Fibroblast of skin of scalp (primary cell): ENCODE measurements at places on chromosomes 1 and 21.
A peak's percentile ranks its signal among the peaks of the same experiment; 100 is the strongest.

GRCh38 chr1:228669242-228669585 lies 66.1 kb upstream of the RHOU start:
- DNase-seq = peak; percentile 59

- DNase-seq = no peak
These were observed 94.8 kb downstream of the DAB1 start for GRCh38 chr1:57329001-57329527.

DNA sequence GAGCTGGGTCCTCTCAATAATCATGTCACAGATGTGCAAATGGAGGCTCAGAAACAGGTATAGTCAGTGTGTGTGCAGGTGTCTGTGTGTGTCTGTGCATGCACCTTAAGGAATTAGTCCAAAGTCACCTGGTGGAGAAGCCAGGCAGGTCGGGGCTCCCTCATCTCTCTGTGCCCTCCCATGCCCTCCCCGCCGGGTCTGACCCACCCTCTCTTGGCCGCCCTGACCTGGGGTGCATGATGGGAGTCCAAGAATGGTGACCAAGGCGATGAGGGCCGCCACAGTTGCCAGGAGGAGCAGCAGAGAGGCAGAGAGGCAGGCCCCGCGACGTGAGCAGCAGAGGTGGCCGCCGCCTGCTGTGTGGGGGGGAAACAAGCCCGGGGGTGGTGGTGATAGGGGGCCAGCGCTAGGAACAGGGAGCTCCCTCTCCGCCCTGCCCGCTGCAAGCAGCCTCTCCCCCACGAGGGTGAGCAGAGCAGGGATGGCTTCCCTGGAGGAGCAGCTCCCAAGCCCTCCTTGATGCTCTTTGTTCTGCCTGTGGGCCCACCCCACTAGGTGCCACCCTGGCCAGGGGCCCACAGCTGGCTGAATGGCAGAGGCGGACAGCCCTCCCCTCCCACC lies 3.9 kb downstream of the LDLRAD1 start:
- DNase-seq = no peak

- no peak for DNase-seq
These were observed 2.9 kb downstream of the C1orf210 start for GRCh38 chr1:43282220-43283195.

DNA sequence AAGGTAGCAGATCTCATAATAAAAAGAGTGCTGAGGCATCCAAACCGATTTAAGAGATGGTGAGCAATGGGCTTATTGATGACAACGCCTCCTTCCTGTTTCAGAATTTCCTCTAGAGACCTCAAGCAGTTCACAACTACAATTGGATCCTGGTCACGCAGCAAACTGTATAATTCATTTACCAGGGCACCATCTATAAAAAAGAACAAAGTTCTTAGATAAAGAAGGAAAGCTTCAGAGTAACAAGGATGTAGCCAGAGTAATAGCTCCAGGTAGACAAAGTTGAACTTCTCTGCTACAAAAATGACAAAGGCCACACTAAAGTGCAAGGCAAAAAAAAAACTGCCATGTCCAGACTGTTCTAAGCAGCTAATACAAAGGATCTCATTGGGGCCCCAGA lies 3.4 kb downstream of the AP4B1 start:
- DNase-seq = no peak

DNA sequence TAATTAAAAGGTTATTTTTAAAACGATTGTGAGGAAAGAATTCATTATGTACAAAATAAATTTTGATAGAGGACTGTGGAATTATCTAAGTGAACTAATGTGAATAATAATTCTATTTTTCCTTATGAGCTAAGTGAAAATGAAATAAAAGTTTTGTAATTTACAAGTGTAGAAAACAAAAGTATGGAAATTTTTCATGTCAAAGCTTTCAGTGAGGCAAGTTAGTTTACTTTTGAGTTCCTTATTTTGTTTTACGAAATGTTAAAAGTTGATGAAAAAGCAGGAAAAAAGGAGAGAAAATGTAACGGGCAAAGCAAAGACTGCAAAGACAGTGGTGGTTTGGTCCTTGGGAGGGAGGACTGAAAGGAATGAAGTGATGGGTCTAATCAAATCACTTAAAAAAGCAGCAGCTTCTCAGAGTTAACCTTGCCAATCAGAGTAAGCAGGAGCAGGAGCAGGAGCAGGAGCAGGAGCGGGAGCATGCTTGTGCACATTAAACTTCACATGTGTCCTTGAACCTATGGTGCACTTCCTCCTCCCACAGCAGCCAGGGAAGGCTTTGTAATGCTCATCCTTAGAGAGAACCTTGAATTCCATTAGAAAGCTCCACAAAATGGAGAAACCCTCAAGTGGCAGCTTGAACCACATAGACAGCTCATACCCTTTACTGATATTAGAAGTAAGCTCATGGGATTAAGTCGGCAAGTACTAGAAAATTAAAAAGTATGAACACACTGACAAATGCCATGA lies 133.4 kb downstream of the LHX4 start:
- no peak for DNase-seq

GRCh38 chr1:68112835-68113243 lies 62.4 kb upstream of the DIRAS3 start:
- peak; percentile 54 for DNase-seq
